ENCODE measurements at places on chromosomes 6 and 20.

DNA sequence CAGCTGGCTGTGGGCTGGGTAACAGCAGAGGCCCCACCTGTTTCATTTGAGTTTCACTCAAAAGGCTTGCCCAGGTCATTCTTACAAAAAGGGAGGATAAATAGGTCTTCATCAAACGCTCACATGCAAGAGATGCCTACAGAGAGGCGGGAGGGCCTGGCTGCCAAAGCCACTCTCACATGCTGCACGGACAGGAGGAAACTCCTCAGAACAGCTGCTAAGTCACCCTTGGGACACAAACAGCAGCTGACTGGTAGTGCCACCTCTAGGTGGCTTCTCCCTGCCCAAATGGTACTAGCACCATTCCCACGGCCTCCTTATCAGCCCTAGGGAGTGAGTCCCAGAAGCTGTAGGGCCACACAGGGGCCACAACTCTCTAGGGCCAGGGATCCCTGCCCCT, 23.8 kb downstream of the SLC22A23 start:
- DNase-seq: no peak

DNA sequence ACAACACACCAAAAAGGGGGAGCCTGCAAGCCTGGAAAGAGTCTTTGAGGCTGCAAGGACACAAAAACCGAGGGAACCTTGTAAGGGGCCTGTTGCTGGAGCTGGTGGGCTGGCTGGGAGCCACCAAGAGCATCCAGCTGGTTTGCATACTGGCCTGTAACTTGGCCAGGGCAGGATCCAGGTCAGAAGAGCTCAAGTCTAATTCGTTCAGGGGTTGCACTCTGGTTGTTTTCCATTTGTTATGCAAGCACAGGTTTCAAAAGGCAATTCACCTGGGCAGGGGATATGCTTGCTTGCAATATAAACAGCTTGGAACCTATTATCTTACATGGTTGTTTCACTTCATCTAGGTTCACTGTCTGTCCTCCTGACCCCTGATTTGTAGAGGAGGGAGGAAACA, 98.3 kb upstream of the GCM1 start:
- no peak for DNase-seq

GRCh38 chr6:45818655-45819054, 197.0 kb downstream of the CLIC5 start:
- DNase-seq: no peak

- peak; percentile 39 for DNase-seq
Measured at GRCh38 chr6:46090115-46091079, 39.4 kb upstream of the ENPP4 start.

GRCh38 chr6:129701721-129702455, 8.1 kb downstream of the ARHGAP18 start:
- no peak for DNase-seq

DNA sequence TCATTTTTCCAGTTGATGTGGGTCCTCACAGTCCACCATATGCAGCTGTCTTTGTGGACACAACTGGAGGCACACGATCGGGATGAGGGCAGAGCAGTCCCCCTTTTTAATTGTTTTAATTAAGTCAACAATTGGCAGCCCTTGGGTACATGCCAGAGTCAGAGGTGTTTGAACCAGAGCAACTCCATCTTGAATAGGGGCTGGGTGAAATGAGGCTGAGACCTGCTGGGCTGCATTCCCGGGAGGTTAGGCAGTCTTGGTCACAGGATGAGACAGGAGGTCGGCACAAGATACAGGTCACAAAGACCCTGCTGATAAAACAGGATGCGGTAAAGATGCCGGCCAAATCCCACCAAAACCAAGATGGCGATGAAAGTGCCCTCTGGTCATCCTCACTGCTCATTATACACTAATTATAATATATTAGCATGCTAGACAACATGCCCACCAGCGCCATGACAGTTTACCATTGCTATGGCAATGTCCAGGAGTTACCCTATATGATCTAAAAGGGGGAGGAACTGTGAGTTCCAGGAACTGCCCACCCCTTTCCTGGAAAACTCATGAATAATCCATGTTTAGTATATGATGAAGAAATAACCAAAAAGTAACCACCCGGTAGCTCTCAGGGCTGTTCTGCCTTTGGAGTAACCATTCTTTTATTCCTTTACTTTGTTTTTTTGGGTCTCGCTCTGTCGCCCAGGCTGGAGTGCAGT, 31.8 kb upstream of the BLCAP start:
- no peak for DNase-seq

DNA sequence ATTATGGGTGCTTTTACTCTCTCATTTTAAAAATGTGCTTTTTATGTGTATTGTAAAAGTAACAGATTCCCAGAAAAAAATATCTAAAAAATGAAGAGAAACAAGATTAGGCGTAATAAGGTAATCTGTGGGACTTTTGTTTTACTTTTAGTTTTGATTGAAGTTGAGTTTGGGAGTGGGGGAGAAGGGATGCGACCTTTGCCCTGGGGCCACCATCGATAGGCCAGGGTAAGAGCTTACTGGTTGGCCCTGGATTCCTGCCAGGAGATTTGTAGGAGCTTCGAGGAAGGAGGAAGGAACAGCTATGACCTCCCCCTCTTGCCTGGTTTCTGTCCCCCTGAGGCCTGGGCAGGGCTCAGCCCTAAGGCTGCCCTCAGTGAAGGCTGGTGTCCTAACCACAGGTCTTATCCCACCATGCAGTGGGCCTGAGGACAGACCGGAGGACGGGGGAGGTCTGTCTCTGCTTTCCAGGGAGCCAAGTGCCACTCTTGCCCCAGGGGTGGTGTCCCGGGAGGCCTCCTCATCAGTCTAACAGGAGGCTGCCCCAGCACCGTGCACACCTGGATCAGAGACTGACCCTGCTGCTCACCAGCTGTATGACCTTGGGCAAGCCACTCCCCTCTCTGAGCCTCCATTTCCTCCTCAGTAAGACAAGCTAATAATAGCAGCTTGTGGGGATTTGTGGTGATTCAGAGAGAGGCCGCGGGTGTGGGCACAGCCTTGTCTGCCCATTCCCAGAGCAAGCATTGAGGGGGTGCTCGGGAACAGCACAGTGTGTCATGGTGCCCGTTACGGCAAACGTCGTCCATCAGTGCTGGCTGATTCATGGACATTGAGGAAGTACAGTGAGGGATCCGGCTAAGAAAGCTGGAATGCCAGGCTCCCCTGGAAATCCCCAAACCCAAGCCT, 21.2 kb downstream of the TGM2 start:
- DNase-seq: no peak

GRCh38 chr20:3935956-3936340, 46.8 kb downstream of the PANK2 start:
- no peak for DNase-seq

GRCh38 chr6:155638200-155638599, 182.6 kb upstream of the NOX3 start:
- no peak for DNase-seq

DNA sequence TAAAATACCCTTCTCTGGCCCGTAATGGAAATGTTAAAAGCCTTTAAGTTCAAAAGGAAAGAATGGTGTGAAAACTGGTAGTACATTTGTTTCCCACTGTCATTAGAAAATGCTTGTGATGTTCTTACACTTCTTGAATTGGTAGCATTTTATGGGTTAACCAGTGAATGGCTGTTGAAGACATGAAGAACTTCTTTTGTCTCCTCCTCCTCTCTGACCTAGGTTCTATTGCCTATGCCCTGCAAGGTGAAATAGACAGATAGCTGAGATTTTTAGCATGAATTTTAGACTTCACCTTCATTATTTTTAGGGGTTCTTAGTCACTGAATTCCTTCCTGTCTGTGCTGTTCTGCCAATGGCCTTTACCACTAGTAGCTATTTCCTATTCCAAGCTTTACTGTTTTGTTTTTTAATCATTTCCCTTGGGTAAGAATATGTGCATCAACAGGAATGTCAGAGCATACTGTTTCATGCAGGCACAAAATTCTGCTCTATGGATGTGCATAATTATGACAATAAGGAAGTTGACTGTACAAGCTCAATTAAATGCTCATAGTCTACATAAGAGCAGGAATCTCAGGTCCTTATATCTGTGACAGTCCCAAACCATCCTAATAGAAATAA, 4.9 kb downstream of the TNFAIP3 start:
- DNase-seq: no peak

DNA sequence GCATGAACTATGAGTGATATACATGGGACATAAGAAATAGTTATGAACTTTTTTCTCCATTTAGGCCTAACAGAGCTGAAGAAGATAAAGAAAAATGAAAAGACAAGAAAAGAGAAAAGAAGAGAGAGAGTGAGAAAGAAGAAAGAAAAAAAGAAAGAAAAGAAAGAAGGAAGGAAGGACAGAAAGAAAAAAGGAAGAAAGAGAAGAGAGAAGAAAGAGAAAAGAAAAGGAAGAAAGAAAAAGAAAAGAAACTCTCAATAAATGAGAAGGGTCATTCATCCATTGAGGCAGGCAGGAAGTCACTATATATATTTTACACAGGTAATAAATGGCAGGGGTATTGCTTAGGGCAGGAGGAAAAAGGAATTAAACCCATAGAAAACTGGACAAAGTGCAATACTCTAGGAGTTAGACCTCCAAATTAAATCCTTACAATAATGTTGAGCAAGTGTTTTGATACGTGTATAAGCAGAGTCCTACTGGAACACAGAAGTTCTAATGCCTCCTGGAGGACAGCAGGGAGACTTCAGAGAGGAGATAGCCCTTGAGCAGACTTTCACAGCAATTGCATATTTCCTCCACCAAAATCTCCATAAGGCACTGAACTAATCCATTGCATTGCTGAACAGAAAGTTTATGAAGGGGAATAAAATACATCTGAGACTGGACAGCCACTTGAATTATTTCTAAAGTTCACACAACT, 86.4 kb upstream of the TENT5A start:
- no peak for DNase-seq

GRCh38 chr6:66128656-66129055, 421.6 kb upstream of the EYS start:
- no peak for DNase-seq

- peak; percentile 17 for DNase-seq
Measured at GRCh38 chr6:7052443-7053011, 55.2 kb upstream of the RREB1 start.

- DNase-seq: no peak
Measured at GRCh38 chr6:38483526-38483925, 156.2 kb downstream of the BTBD9 start.

DNA sequence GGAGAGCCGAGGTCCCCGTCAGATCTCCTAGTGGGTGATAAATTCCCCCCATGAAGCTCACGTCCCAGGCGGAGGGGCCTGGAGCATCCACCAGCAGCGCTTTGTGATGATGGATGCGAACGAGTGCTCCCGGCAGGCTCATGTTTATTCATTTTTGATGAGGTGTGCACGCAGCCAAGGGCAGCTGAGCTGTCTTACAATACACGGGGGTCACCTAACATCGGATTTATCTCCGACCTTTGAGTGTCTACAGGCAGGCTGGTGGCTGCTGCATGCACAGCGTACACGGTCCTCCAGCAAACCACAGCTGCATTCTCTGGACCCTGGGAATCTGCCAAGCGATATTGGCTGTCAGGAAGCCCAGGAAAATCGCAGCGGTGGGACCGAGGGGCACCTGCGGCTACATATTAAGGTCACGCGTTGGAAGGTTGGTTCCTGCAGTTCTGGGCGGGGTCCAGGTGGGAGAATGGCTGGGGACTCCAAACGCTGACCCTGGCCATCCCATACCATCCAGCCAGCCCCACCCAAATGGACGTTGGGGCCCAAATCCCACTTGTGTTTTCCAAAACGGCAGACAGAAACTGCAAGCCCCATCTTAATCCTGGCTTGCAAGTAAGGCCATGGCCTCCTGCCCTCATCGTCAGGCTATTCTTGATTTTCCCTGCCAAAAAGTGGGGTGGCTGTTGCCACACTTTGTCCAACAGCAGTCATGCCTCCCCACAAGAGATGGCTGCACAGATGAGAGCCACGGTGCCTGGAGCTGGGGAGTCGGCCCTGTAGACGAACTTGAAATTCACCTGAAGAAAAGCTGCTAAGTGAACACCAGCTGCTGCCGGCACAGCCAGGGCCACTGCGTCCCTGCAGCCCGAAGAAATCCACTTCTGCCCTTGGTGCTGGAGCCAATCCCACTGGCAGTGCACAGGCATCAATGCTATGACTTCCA, 399.9 kb downstream of the TAF4 start:
- DNase-seq: no peak

All from activated naive CD8-positive, alpha-beta T cell treated with anti-CD3 and anti-CD28 coated beads for 36 hours (primary cell).